ENCODE measurements at places on chromosomes 1 and 21. TPM values are rescaled to one million over a fixed set of nuclear protein-coding genes. Genes with fewer than 3 reads are reported as not detected.

- DNase-seq, result no peak
Observed at GRCh38 chr21:34790341-34790740, 121.5 kb downstream of the CLIC6 start.

DNA sequence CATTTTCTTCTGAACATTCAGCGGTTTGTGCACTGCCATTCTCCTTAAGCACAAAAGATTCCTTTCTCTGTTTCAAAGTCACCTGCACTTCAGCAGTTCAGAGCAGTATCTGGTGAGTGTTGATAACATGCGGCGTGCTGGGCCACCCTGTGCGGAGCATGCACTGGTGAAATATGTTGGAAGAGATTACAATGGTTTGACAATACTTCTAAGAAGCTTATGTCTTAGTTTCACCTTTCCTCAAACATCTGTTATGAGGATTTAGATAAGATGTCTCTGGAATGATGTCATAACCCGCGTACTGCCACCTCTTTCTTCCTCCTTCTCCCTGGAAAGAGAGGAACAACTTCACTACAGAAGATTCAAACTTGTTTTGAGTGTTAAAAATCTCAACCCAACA, 650.3 kb downstream of the AJAP1 start:
- no peak for DNase-seq

DNA sequence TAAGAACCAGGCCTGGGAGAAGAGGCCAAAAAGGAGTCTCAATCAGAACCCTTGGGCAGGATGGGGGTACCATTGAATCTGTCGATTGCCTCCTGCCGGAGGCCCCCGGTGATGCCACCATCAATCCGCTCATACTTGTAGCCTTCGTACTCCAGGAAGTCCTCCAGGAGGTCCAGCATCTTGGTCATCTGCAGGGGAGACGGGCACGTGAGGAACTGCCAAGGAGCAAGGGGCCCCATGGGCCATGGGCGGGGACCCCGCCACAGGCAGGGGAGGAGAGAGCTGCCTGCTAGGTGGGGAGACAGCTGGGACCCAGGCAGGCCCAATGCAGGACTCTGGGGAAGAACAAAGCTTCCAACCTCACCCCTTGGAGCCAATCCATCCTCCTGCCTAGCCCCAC, 48.6 kb downstream of the CHD5 start:
- no peak for DNase-seq

DNA sequence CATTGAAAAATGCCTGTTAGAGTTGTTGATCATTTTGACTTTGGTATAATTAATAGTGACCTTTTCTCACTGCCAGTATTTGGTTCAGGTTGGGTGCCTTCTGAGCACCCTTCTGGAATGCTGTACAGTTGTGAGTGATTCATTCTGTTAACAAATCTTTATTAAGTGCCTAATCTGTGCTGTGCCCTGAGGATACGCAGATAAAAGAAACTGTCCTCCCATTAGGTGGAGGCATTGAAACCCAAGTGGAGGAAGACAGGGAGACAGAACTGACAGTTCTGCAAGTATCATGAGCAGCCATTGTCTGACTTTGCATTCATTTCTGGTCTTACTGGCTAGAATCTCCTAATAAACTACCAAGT, 76.1 kb upstream of the ZNF326 start:
- DNase-seq, result no peak

DNA sequence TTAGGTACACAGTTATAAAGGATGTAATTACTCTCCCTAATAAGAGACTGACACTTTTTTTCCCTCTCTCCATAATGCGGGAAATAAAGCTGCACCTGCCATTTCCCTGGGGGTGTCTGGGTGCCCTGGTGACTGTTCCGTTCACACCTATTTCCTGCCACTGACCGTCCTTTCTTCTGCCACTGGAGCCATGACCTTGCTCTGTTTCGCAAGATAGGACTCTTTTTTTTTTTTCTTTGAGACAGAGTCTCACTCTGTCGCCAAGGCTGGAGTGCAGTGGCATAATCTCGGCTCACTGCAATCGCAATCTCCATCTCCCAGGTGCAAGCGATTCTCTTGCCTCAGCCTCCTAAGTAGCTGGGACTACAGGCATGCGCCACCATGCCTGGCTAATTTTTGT, 66.1 kb upstream of the SERBP1 start:
- no peak for DNase-seq

GRCh38 chr1:179300112-179300511, 6.5 kb downstream of the SOAT1 start:
- DNase-seq, result no peak

DNA sequence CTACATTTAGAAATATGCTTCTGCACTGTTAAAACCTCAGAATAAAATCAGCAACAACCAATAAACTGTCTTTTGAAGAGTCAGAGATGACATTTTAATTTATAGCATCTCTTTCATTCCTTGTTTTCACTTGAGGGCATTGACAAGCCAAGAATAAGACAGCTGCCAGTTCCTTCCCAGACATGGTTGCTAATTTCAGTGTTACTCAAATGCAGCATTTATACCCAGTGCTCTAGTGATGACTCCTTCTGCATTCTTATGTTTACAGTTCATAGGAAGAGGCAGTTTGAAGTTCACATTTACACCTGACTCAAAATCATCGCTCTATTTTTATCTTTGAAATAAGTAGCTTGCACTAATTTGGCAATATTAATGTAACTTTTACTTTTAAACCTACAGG, 44.9 kb downstream of the PLA2G4A start:
- no peak for DNase-seq

- DNase-seq, result no peak
Observed at GRCh38 chr21:27024971-27025370, 58.1 kb upstream of the ADAMTS5 start.

- peak; percentile 6 for DNase-seq
Observed at GRCh38 chr1:68314151-68314780, 81.9 kb upstream of the WLS start.

- DNase-seq, result no peak
Observed at GRCh38 chr1:234854645-234855039, 244.7 kb upstream of the IRF2BP2 start.

DNA sequence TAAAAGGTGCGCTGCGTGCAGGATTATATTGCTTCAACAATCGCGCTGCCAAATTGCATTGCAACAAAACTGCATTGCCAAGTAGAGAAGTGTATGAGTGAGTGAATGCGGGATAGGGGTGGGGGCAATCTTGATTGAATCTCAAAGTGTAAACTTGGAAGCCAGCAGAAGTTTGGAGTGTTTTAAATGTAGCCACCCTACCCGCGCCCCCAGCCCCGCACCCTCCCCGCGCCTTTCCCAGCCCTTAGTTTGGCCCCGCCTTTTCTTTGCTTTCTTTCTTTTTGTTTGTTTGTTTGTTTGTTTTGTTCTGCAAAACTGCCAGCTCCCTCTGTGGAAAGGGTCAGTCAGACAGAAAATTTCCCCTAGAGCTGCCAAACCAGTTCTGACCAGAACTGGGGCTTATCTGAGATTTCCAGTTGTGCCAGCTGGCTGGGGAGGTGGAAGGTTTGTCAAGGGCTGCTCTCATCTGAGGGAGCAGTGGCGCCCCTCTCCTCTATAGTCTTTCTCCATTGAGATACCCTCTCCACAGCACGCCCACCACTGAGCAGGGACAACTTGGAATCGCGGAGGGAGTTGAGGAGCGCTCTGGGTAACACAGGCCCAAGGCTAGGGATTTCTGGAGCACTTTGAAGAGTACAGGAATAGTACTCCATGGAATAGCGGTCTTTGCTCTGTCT, 666 bp upstream of the BEND5 start:
- no peak for DNase-seq

DNA sequence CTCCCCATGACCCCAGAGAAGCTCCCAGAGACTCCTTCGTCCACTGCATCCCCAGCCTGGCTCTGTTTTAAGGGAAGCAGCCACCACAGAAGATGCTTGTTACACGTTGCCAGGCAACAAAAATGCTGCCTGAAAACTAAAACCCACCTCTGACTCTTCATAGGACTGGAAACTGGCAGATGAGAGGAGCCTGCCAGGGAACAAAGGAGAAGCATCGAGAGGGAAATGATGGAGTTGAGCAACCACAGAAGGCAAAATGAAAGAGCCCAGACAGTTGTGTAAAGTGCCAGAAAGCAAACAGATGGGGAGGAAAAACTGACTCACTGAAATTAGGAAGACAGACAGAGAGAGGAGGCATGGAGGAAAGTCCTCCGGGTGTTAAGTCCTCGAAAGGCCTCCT, 118.4 kb downstream of the KCNN3 start:
- DNase-seq, result peak; percentile 52

- peak; percentile 74 for DNase-seq
Observed at GRCh38 chr1:233281711-233282581, 13.6 kb downstream of the PCNX2 start.

GRCh38 chr1:109134423-109134822, 20.5 kb downstream of the ELAPOR1 start:
- DNase-seq, result no peak

GRCh38 chr1:17287130-17287776, 20.7 kb upstream of the PADI4 start:
- peak; percentile 48 for DNase-seq

DNA sequence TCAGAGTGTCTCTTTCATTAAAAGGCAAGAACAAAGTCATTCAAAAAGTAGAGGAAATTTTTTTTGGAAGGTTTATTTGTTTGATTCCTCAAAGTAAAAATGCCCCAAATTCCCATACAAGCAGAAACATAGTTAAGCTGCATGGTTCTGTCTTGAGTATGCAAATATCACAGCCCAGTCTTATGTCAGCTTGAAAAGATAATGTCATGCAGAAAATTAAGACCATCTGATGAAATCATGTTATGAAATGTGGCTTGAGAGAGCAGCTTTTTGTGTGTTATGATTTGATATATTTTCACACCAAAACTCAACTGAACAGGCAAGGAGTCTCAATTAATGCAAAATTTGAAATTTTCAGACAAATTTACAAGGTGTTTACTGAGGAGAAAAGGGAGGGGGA, 411.0 kb downstream of the LMO4 start:
- no peak for DNase-seq

- DNase-seq, result no peak
Observed at GRCh38 chr1:187787736-187788135, 959.0 kb downstream of the PLA2G4A start.

The CLDN17 gene
- total RNA-seq, result not detected

The SOD1 gene
- total RNA-seq, result 175 TPM

The B3GALT2 gene
- 16.8 TPM for total RNA-seq

The AMY2A gene
- not detected for total RNA-seq

The HRNR gene
- total RNA-seq, result not detected

The OLFML2B gene
- 216 TPM for total RNA-seq

The NIBAN1 gene
- total RNA-seq, result 0.10 TPM

The ALX3 gene
- not detected for total RNA-seq

The KIAA1614 gene
- 6.5 TPM for total RNA-seq

The UBL4B gene
- total RNA-seq, result not detected

The TIAM1 gene
- 7.8 TPM for total RNA-seq

The S100A6 gene
- total RNA-seq, result 423 TPM

The TCP10L gene
- total RNA-seq, result 0.83 TPM

The ZNF695 gene
- 1.9 TPM for total RNA-seq
